ENCODE measurements at places on chromosomes 3 and 15. TPM values are rescaled to one million over a fixed set of nuclear protein-coding genes. Genes with fewer than 3 reads are reported as not detected.

The SMAD3 gene
- 51.3 TPM for total RNA-seq

- no peaks in the 10 kb centered on the region for H3K27me3 ChIP-seq
- no peak overlapping the region for H3K27ac ChIP-seq
- H3K36me3 ChIP-seq = peaks cover 3% of the 10 kb centered on the region
- no peak overlapping the region for H3K4me3 ChIP-seq
- DNase-seq = no peak
- H3K4me1 ChIP-seq = peaks cover 3% of the 10 kb centered on the region
Observed at GRCh38 chr3:133958071-133958805, 62.6 kb upstream of the RAB6B start.

- no peak overlapping the region for H3K4me3 ChIP-seq
- H3K36me3 ChIP-seq = no peaks in the 10 kb centered on the region
- no peaks in the 10 kb centered on the region for H3K27me3 ChIP-seq
- peaks cover 3% of the 10 kb centered on the region for H3K4me1 ChIP-seq
Observed at GRCh38 chr3:175267121-175267531, 408.0 kb downstream of the NAALADL2 start.

DNA sequence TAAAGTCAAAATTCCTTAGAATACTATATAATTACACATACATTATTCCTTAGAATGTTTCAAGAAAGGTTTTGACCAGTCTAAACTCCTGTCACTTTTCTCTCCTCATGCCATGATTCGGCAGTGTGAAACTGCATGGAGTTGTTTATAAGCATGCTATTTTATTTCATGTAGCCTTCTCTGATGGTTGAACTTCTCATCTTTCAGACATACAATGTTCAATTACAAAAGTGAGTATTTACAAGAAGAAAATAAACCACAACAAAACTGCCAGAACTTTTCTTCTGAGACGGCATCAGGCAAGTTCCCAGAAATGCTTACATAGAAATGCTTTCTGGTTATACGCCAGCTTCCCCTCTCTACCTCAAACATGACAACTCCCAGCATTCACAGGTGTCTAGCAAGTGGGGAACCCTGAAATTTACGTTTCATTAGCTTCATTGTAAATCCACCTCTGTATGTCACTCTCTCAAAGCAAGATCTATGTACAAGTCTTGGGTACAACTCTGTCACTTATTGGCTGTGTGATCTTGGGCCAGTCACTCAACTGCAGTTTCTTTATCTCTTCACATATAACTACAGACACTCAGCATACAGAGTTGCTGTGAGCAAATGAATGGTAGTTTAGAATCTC is 42.7 kb downstream of the HDGFL3 start:
- no peak for DNase-seq
- H3K36me3 ChIP-seq = peaks cover 23% of the 10 kb centered on the region
- peaks cover 6% of the 10 kb centered on the region for H3K4me1 ChIP-seq
- no peaks in the 10 kb centered on the region for H3K27me3 ChIP-seq
- no peak overlapping the region for H3K27ac ChIP-seq

- H3K27ac ChIP-seq = no peak overlapping the region
- H3K4me1 ChIP-seq = no peaks in the 10 kb centered on the region
- H3K27me3 ChIP-seq = no peaks in the 10 kb centered on the region
- no peaks in the 10 kb centered on the region for H3K36me3 ChIP-seq
- no peak for DNase-seq
Observed at GRCh38 chr3:7075117-7075516, 214.2 kb downstream of the GRM7 start.

The AADACL2 gene
- not detected for total RNA-seq

- H3K27me3 ChIP-seq = no peaks in the 10 kb centered on the region
- DNase-seq = no peak
- H3K27ac ChIP-seq = peak overlapping the region; percentile 9
- H3K4me1 ChIP-seq = peaks cover 6% of the 10 kb centered on the region
- peaks cover 2% of the 10 kb centered on the region for H3K36me3 ChIP-seq
- no peak overlapping the region for H3K4me3 ChIP-seq
Observed at GRCh38 chr3:45612918-45613602, 18.5 kb downstream of the LIMD1 start.

- no peak overlapping the region for H3K4me3 ChIP-seq
- DNase-seq = no peak
- peaks cover 22% of the 10 kb centered on the region for H3K4me1 ChIP-seq
- H3K36me3 ChIP-seq = no peaks in the 10 kb centered on the region
- no peak overlapping the region for H3K27ac ChIP-seq
Observed at GRCh38 chr15:51312166-51313073, 26.0 kb downstream of the CYP19A1 start.

DNA sequence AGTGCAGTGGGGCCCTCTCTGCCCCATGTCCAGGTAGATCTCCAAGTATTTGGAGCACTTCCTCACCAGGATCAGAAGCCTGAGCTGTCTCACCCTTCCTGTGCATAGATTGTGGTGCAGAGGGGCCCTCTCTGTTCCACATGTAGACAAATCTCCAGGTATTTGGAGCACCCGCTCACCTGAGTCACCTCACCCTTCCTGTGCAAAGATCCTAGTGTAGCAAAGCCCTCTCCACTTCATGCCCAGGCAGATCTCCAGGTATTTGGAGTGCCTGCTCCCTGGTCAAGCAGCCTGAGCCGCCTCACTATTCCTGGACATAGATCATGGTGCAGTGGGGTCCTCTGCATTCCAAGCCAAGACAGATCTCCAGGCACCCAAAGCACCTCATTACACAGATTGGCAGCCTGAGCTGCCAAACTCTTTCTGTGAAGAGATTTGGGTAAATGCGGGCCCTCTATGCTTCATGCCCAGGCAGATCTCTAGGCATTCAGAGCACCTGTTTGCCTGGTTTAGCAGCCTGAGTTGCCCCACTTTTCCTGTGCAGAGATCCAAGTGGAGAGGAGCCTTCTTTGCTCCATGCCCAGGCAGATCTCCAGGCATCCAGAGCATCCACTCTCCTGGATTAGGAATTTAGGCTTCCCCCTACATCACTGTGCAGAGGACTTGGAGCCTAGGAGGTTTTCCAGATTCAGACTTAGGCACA is 249.8 kb downstream of the AGBL1 start:
- no peaks in the 10 kb centered on the region for H3K27me3 ChIP-seq
- no peak overlapping the region for H3K27ac ChIP-seq
- DNase-seq = no peak
- H3K4me3 ChIP-seq = no peak overlapping the region

All from progenitor cell of endocrine pancreas (in vitro differentiated cells).